ENCODE measurements at places on chromosomes 13 and 19.
A peak's percentile ranks its signal among the peaks of the same experiment; 100 is the strongest.

- DNase-seq = peak; percentile 91
These were observed at the start of gene ZNF784 for GRCh38 chr19:55624109-55625003. Gene ZNF784, minus strand, starts transcription at chr19:55624566. Its CDS starts 5 bp downstream, at chr19:55624561.

GRCh38 chr13:113493315-113493951, 2.9 kb upstream of the DCUN1D2 start:
- DNase-seq = no peak

GRCh38 chr13:30409886-30410704, 12.2 kb upstream of the UBE2L5 start:
- no peak for DNase-seq

DNA sequence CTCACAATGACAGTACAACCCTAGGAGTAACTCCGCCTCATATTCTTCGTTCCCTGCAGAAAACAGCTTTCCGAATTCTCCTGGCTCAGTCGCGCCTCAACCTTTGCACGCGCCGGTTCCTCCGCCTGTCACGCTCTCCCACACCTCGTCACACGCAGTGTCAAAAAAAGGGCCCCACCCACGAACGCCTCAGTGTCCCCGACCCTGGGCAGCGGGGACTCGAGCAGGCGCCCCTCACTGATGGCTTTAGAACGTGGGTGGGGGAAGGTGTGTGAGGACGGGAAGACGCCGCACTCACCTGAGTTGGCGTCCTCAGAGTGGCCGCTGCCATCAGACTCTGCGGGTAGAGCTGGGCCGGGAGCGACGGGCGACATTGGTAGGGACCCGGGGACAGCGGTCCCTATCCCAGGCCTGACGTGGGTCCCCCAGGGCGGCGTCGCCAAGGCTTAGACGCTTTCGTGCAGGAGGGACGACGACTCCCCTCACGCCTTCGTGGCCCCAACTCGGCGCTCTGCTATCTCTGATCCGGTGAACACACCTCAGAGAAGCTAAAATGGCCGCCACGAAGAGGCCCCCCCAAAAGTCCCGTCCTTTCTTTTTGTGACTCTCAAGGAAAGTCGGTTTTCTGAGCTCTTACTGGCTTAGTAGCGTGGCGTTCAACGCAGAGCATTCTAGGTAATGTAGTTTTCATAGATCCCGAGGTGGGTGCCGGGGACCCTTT, at the start of gene ZNF154:
ZNF154 (minus strand) TSS at position 564 of the 721 bp plus-strand sequence; CDS start at position 331, 233 bp downstream.
- peak; percentile 3 for DNase-seq

Data from activated T-helper 9 cell treated with anti-CD3 and anti-CD28 coated beads, Interleukin-2, amount 50 U/mL, for 16 hours (primary cell).